CD4-positive, alpha-beta T cell treated with Interleukin-2 at 100 ng/mL for 4 hours (primary cell): ENCODE measurements at places on chromosomes 16 and 17.

- no peak for DNase-seq
These were observed 23.4 kb upstream of the MPRIP start for GRCh38 chr17:17018612-17019429.

DNA sequence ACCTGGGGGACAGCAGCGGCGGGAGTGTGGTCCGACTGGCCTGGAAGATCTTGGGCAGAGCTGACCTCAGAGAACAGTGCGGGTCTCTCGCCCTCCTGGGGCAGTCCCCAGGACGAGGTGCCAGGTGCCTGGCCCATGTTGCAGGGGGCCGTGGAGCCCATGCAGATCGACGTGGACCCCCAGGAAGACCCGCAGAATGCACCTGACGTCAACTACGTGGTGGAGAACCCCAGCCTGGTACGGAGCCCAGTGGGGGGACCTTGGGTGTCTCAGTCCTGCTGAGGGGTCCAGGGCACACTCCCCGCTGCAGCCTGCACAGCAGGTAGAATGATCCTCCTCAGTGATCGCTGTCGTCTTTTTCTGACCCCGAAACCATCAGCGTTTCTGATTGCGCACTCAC is 1.4 kb downstream of the GPS1 start:
- DNase-seq = no peak

- no peak for DNase-seq
These were observed 1.6 kb downstream of the MLX start for GRCh38 chr17:42568341-42569111.

DNA sequence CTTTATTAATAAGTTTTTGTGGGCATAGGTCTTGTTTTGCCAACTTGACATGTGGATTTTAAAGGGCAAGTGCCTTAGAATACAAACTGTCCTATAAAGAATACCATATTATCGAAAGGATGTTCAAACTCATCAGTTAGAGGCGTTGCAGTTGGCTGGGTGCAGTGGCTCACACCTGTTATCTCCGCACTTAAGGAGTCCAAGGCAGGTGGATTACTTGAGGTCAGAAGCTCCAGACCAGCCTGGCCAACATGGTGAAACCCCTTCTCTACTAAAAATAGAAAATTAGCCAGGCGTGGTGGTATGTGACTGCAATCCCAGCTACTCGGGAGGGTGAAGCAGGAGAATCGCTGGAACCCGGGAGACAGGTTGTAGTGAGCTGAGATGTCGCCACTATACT is 472.0 kb downstream of the WWOX start:
- no peak for DNase-seq

GRCh38 chr17:1398931-1399678 is 917 bp downstream of the YWHAE start:
- peak; percentile 18 for DNase-seq
